Activated T-helper 17 cell treated with anti-CD3 and anti-CD28 coated beads, Interleukin-2, amount 50 U/mL, for 72 hours (primary cell): ENCODE measurements at places on chromosomes 3 and 15.

- H3K27ac ChIP-seq = no peak overlapping the region
- H3K27me3 ChIP-seq = no peaks in the 10 kb centered on the region
- H3K4me3 ChIP-seq = no peak overlapping the region
- H3K4me1 ChIP-seq = peaks cover 3% of the 10 kb centered on the region
Measured at GRCh38 chr15:79339588-79340314, 28.8 kb downstream of the TMED3 start.

- H3K36me3 ChIP-seq = no peaks in the 10 kb centered on the region
- no peaks in the 10 kb centered on the region for H3K4me1 ChIP-seq
- peaks cover 21% of the 10 kb centered on the region for H3K27me3 ChIP-seq
- H3K27ac ChIP-seq = no peak overlapping the region
- H3K4me3 ChIP-seq = no peak overlapping the region
Measured at GRCh38 chr15:29859973-29860715, 37.9 kb upstream of the TJP1 start.

- peak overlapping the region; percentile 67 for H3K27ac ChIP-seq
- ATAC-seq = peak; percentile 98
- H3K27me3 ChIP-seq = peaks cover 31% of the 10 kb centered on the region
- H3K4me1 ChIP-seq = peaks cover 10% of the 10 kb centered on the region
Measured at GRCh38 chr15:60255390-60255789, 142.4 kb downstream of the ANXA2 start.

GRCh38 chr3:107345822-107346405 is 31.3 kb upstream of the CCDC54 start:
- no peaks in the 10 kb centered on the region for H3K4me1 ChIP-seq
- no peak overlapping the region for H3K27ac ChIP-seq
- ATAC-seq = no peak
- H3K27me3 ChIP-seq = peaks cover 4% of the 10 kb centered on the region
- no peaks in the 10 kb centered on the region for H3K36me3 ChIP-seq

DNA sequence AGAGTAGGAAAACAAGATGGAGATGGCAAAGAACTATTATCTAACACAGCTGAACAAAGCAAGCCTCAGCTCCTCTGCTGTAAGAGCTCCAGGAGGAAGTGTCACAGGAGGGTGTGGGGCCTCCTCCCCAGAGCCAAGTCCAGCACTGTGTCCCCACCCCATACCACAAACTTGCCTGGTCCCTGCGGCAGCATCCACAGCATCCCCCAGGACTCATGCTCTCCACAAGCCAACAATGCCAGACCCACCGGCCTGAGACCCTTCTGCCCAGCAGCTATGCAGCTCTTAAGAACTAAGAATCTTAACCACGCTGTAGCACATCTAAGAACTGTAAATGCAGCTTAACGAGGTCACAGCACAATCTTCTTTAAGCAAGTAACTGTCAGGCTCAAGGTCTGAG is 9.1 kb downstream of the RBM15B start:
- no peak for ATAC-seq
- H3K27me3 ChIP-seq = no peaks in the 10 kb centered on the region
- peaks cover 10% of the 10 kb centered on the region for H3K4me1 ChIP-seq
- no peak overlapping the region for H3K4me3 ChIP-seq

GRCh38 chr15:68921926-68922325 is 8.4 kb upstream of the SPESP1 start:
- no peak overlapping the region for H3K4me3 ChIP-seq
- peaks cover 19% of the 10 kb centered on the region for H3K27me3 ChIP-seq
- peak; percentile 28 for ATAC-seq
- no peaks in the 10 kb centered on the region for H3K4me1 ChIP-seq
- no peak overlapping the region for H3K27ac ChIP-seq
- no peaks in the 10 kb centered on the region for H3K36me3 ChIP-seq

- H3K4me1 ChIP-seq = no peaks in the 10 kb centered on the region
- ATAC-seq = no peak
- H3K4me3 ChIP-seq = no peak overlapping the region
- H3K36me3 ChIP-seq = no peaks in the 10 kb centered on the region
- H3K27ac ChIP-seq = no peak overlapping the region
Measured at GRCh38 chr3:146177519-146177918, 16.5 kb upstream of the PLOD2 start.

- no peaks in the 10 kb centered on the region for H3K27me3 ChIP-seq
- no peak overlapping the region for H3K4me3 ChIP-seq
- H3K4me1 ChIP-seq = peaks cover 5% of the 10 kb centered on the region
- peaks cover 52% of the 10 kb centered on the region for H3K36me3 ChIP-seq
Measured at GRCh38 chr15:49627407-49627877, 6.6 kb downstream of the DTWD1 start.

- H3K4me3 ChIP-seq = no peak overlapping the region
- no peaks in the 10 kb centered on the region for H3K4me1 ChIP-seq
- H3K27me3 ChIP-seq = no peaks in the 10 kb centered on the region
- H3K36me3 ChIP-seq = no peaks in the 10 kb centered on the region
- H3K27ac ChIP-seq = no peak overlapping the region
- ATAC-seq = no peak
Measured at GRCh38 chr3:116863822-116864589, 154.4 kb downstream of the TUSC7 start.

DNA sequence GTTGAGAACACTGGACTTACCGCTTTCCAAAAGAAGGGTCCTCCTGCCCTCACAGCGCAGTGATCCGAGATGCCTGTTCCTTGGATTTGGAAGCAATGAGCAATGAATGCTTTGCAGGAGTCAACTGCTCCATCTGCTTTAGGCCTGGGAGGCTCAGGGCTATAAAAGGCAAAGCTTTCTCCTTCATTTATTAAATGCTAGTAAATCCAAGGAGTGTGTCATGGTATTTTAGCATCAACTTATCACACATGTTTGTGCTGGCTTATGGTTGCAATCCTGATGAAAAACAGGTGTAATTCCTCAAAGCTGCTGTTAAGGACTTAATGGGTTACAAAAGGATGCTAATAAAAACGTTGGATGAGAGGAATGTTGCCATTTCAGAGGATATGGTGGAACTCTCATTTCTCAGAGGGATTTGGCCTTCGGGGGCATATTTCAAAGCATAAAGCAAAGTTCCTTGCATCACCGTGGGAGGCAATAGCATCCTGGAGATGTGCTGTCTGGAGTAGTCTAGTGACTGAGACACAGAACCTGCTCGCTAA is 158.5 kb upstream of the TPM1 start:
- no peaks in the 10 kb centered on the region for H3K36me3 ChIP-seq
- H3K27ac ChIP-seq = no peak overlapping the region
- ATAC-seq = no peak
- peaks cover 33% of the 10 kb centered on the region for H3K27me3 ChIP-seq
- no peak overlapping the region for H3K4me3 ChIP-seq

DNA sequence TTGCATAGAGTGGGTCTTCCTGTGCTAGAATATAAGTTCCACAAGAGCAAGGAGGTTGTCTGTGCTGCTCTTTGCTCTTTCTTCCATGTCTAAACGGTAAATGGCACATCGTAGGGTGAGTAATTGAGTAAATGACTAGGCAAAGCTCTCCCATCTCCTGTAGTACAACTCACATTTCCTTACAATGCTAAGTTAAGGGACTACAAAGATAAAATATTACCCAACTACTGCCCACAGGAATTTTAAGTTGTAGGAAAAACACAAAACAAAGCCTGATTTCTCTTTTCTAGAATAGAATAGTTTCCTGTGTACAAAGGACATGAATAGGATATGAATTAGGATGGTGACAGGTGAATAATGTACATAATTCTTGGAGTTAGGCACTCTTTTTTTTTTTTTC is 19.9 kb upstream of the LRIG1 start:
- no peak overlapping the region for H3K27ac ChIP-seq
- peaks cover 6% of the 10 kb centered on the region for H3K27me3 ChIP-seq
- no peaks in the 10 kb centered on the region for H3K36me3 ChIP-seq
- no peak for ATAC-seq
- H3K4me1 ChIP-seq = no peaks in the 10 kb centered on the region

GRCh38 chr3:108564564-108564963 is 24.7 kb downstream of the CIP2A start:
- H3K36me3 ChIP-seq = peaks cover 43% of the 10 kb centered on the region
- no peaks in the 10 kb centered on the region for H3K27me3 ChIP-seq
- no peak for ATAC-seq

GRCh38 chr3:18791182-18791581 is 357.1 kb upstream of the KCNH8 start:
- no peaks in the 10 kb centered on the region for H3K36me3 ChIP-seq
- H3K27ac ChIP-seq = no peak overlapping the region
- ATAC-seq = no peak

GRCh38 chr15:65824031-65824743 is 32.1 kb upstream of the DENND4A start:
- H3K27ac ChIP-seq = no peak overlapping the region
- no peaks in the 10 kb centered on the region for H3K36me3 ChIP-seq
- peaks cover 45% of the 10 kb centered on the region for H3K4me1 ChIP-seq
- no peaks in the 10 kb centered on the region for H3K27me3 ChIP-seq
- peak overlapping the region; percentile 26 for H3K4me3 ChIP-seq

DNA sequence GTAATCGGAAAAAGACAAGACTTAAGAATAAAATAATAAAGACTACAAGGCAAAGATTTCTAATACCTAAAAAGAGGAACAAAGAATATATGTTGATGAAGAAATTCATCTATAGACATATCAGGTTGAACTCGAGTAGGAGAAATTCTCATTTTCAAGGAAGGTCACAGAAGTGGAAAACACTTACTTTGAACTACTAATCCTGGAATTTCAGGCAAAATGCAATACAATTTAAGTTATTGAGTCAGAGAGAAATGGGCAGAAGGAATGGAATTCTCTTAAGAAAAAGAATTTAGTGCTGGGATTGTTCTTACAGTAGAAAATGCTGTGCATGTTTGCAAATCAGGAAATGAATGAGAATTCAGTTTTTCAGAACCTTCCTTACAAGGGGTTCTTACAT is 135.9 kb upstream of the TGFBR2 start:
- ATAC-seq = no peak
- H3K27me3 ChIP-seq = peaks cover 4% of the 10 kb centered on the region
- H3K27ac ChIP-seq = no peak overlapping the region
- no peaks in the 10 kb centered on the region for H3K36me3 ChIP-seq

DNA sequence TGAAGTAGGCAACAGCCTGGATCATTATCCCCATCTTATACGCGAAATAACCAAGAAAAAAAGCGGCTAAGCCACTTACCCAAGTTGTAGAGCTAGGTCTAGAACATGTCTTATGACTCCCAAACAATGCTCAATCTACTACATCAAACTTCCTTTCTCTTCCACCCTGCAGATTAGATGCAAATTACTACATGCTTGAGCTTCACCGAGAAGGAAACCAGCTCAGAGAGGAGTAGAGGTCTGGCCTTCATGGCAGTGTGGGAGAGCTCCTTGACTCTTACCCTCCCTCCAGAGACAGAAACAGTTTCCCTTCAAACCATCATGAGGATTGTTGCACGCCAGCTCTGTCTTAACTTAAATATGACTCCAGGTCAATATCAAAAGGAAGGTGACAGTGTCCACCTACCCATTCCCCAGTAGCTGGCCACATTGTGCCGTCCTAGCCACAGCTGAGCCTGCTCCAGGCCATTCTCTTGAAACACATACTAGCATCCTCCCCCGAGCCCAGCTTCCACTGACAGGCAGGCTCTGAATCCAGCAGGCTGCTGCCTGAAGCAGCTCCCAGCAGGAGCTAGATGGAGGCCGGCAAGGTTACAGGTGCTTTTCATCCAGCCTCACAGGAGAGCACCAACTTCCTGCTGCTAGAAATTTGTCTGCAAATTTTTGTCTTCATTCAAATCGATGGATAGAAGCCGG is 56.8 kb downstream of the CPN2 start:
- H3K27me3 ChIP-seq = peaks cover 3% of the 10 kb centered on the region
- no peaks in the 10 kb centered on the region for H3K4me1 ChIP-seq
- no peaks in the 10 kb centered on the region for H3K36me3 ChIP-seq

DNA sequence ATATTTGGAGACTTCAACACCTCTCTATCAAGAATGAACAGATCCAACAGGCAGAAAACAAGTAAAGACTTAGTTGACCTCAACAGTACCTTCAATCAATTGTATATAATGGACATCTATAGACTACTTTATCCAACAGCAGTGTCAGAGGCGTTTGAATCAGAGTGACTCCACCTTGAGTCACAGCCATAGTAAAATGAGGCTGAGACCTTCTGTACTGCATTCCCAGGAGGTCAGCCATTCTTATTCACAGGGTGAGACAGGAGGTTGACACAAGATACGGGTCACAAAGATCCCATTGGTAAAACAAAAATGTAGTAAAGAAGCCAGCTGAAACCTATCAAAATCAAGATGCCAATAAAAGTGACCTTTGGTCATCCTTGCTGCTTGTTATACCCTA is 299.8 kb downstream of the CNTN3 start:
- ATAC-seq = no peak
- no peaks in the 10 kb centered on the region for H3K36me3 ChIP-seq
- H3K4me1 ChIP-seq = no peaks in the 10 kb centered on the region
- H3K27ac ChIP-seq = no peak overlapping the region
- no peak overlapping the region for H3K4me3 ChIP-seq

- H3K4me3 ChIP-seq = peak overlapping the region; percentile 94
- H3K27me3 ChIP-seq = no peaks in the 10 kb centered on the region
Measured at GRCh38 chr3:10249833-10250232, 1.6 kb downstream of the TATDN2 start.

GRCh38 chr3:121436641-121437040 is 109.1 kb downstream of the POLQ start:
- peaks cover 11% of the 10 kb centered on the region for H3K4me1 ChIP-seq
- no peak overlapping the region for H3K27ac ChIP-seq
- ATAC-seq = no peak
- H3K36me3 ChIP-seq = no peaks in the 10 kb centered on the region

DNA sequence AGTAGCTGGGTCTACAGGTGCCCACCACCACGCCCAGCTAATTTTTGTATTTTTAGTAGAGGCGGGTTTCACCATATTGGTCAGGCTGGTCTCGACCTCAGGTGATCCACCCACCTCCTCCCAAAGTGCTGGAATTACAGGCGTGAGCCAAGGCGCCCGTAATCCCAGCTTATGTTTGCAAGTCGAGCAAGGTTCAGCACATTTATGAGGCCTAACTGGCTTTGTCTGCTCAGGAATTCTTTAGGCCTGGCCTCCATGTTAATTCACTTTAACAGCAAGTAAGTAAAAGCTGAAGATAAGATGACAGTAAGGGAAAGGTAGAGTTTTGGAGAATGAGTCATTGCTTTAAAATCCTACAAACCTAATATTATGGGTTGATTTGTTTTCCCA is 24.6 kb downstream of the SIDT1 start:
- no peak for ATAC-seq
- no peaks in the 10 kb centered on the region for H3K27me3 ChIP-seq
- H3K4me1 ChIP-seq = peaks cover 20% of the 10 kb centered on the region
- peaks cover 7% of the 10 kb centered on the region for H3K36me3 ChIP-seq

DNA sequence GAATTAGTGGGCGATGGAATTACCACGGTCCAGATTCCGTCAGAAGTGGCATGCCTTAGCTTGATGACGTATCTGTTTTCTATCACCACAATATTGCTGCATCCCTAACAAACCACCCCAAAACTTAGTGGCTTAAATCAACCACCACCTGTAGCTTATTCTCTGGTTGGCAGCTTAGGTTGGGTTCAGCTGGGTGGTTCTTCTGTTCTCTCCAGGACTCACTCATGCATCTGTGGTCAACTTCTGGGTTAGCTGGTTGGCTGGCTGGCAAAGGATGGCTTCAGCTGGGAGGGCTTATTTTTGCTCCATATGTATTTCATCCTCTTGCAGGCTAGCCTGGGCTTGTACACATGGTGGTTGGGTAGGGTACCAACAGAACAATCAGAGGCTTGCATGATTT is 288.8 kb upstream of the LRRFIP2 start:
- H3K4me1 ChIP-seq = no peaks in the 10 kb centered on the region
- peaks cover 18% of the 10 kb centered on the region for H3K27me3 ChIP-seq
- no peak for ATAC-seq
- H3K4me3 ChIP-seq = no peak overlapping the region
- H3K36me3 ChIP-seq = no peaks in the 10 kb centered on the region
- H3K27ac ChIP-seq = no peak overlapping the region

GRCh38 chr3:58462829-58463180 is 29.1 kb upstream of the KCTD6 start:
- no peaks in the 10 kb centered on the region for H3K4me1 ChIP-seq
- no peak for ATAC-seq
- no peak overlapping the region for H3K27ac ChIP-seq
